Brain microvascular endothelial cell (primary cell): ENCODE measurements at places on chromosomes 11 and 22.

- DNase-seq = peak; percentile 52
Observed at GRCh38 chr11:64762674-64763525, 3.1 kb upstream of the PYGM start.

DNA sequence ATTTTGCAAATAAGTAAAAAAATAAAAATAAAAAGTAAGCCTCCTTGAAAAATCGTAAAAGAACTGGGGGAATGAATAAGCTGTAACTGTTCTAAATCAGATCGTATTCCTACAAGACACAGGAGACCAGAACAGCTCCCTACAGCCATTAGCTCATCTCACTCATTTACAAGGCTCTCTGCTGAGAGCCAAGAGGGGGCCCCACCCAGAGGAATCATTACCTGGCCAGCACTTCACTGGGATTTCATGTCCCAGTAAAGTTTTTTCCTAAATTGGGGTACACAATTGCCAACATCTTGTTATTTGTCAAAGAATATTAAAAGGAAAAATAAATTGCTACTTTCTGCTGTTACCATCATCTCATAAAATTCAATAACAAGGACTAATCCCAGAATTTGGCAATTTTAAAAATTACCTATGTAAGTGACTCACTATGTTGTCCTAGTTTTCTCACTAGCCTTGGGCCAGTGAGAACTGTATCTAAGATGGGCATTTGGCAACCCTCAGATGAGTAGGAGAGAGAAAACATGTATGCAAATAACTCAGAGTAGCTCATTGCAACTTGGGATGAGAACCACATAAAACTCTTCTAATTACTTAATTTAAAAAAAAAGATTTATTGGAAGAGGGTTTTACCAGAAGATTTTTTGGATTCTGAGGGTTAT, 18.4 kb upstream of the SMTN start:
- DNase-seq = no peak

- peak; percentile 45 for DNase-seq
Observed at GRCh38 chr22:47835726-47836125, 1073.3 kb downstream of the TBC1D22A start.

DNA sequence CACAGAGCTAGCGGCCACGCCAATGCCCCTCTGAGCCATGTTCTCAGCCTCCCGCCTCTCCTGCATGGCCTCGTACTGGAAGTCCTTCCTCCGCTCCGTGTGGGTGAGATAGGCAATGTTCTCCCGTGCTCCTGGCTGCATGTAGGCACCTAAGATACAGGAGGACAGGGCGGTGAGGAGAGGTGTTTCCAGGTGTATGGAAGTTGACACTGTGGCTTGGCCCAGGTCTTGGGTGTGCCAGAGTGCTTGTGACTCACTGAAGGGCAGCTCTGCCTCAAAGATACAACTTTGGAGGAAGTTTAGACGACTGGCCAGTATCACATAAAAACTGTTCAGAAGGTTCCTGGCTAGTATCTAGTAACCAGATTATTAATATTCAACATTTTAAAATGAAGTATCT, 8.5 kb downstream of the SRRD start:
- no peak for DNase-seq

- DNase-seq = peak; percentile 61
Observed at GRCh38 chr11:108672113-108672512, 7.2 kb downstream of the DDX10 start.

- peak; percentile 50 for DNase-seq
Observed at GRCh38 chr11:45089251-45089650, 57.2 kb upstream of the PRDM11 start.

DNA sequence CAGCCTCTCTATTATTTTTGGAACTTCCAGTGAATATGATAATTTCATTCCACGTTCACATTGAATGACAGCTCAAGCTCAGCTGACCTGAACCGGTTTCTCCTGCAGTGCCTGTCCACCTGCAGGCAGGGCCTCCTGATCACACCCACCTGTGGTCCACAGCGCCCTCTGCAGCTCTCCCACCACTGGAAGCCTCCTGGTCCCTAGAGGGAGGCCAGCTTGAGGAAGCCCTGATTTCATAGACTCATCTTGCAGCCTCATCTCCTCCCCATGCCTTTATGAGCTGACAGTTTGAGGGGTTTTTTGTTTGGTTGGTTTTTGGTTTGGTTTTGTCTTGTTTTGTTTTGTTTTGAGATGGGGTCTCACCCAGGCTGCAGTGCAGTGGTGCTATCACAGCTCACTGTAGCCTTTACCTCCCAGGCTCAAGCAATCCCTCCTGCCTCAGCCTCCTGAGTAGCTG, 29.9 kb upstream of the MALAT1 start:
- DNase-seq = no peak

DNA sequence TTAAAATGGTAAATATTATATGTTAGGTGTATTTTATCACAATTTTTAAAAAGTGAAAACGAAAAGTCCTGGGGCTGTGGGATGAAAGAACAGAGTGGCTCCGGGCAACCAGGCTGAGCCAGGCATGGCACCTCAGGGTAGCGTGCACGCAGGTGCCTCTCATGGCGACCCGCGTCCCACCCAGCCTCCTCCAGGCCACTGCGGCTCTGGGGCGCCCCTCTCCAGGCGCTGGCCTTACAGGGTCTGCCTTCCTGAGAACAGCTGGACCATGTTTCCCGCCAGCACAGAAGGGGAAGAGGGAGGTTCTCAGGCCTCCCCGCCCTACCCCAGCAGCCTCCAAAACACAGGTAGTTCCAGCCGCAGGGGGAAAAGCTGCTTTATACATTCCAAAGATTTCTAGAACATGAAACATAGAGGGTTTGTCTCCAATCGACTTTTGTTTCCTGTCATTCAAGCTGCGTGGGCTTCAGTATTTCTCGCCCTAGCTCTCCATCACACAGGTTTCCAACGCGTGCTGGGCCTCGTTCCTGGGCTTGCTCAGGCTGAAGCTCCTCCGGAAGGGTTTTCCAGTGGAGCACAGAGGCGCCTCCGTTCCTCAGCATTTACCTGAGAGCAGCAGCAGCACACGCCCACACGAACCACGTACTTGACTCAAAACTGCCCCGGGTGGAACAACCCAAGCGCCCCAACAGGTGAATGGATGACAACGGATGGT, 10.5 kb downstream of the EHD1 start:
- no peak for DNase-seq
